ENCODE measurements at places on chromosomes 16 and 17. TPM values are rescaled to one million over a fixed set of nuclear protein-coding genes. Genes with fewer than 3 reads are reported as not detected.

- no peaks in the 10 kb centered on the region for H3K27me3 ChIP-seq
- H3K4me1 ChIP-seq = no peaks in the 10 kb centered on the region
- H3K36me3 ChIP-seq = no peaks in the 10 kb centered on the region
- H3K4me3 ChIP-seq = no peak overlapping the region
These were observed 7.2 kb downstream of the SPAG7 start for GRCh38 chr17:4960279-4960922.

DNA sequence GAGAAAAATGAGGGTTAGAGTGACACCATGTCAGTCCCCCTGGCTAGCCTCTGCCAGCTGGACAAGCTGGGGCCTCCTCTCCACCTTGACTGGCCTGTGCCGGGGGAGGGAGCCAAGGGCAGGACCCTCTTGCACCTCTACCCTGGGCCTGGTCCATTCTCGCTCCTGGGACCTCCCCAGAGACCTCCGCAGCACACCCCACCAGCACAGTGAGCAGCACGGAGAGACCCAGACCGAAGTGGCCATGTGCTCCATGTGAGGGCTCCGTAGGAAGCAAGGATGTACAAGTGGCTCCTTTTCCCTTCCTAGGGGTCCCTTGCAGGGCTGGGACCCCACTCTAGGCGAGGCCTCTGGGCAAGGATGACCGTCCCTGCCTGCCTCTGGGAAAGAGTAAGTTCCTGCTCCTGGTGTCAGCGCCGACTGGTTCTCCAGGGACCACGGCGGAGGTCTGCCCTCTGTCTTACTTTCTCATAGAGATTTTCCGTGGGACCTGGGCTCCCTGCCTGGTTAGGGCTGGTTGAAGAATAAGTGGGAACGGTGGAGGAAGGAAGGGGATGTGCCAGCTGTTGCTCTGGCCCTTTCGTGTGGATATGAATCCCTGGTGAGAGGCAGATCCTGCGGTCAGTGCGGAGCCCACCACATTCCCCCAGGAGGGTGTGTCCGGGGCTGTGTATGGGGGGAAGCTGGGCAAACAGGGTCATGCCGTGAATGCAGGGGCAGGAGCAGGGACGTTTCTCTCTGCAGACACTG lies 124.2 kb downstream of the METRNL start:
- peak; percentile 73 for DNase-seq
- H3K36me3 ChIP-seq = no peaks in the 10 kb centered on the region
- H3K4me1 ChIP-seq = no peaks in the 10 kb centered on the region
- H3K4me3 ChIP-seq = no peak overlapping the region

The KCNG4 gene
- total RNA-seq = not detected

DNA sequence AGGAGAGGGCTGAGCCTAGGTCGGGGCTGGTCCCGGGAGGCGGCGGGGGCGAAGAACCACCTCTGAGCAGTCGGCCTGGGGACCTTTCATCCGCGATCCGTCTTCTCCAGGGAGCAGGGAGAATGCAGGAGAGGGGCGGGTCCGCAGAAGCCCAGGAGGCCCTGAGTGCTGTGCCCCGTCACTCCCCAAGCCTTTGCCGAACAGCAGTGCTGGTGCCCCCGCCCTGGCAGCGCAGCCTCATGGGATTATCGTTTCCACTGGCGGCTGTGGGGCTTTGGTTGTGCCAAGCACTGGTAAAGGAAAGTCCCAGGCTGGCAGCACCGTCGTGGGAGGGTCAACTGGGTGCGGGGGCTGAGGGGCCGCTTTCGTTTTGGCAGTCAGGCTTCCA lies 631 bp downstream of the TBL3 start:
- H3K27ac ChIP-seq = no peak overlapping the region
- no peaks in the 10 kb centered on the region for H3K4me1 ChIP-seq
- no peaks in the 10 kb centered on the region for H3K27me3 ChIP-seq

GRCh38 chr17:50187751-50188530 lies 13.5 kb downstream of the COL1A1 start:
- no peaks in the 10 kb centered on the region for H3K27me3 ChIP-seq
- no peak overlapping the region for H3K4me3 ChIP-seq
- H3K4me1 ChIP-seq = no peaks in the 10 kb centered on the region

DNA sequence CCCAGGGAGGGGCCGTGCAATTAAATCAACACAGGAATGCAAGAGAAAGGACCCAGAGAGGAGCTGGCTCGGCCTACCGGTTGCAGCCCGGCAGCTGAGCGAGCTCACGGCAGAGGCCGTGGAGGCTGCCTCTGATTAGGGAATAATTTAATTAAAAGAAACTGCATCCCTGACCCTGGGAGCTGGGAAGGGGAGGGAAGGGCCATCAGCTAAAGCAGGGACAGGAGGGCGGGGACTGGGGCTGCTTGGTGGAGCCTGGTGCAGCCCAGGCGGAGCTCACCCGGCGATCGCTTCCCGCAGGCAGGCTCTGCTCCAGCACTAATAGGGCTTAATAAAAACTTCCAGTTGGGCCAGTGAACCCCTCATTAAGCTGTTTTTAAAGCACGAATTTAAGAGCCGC lies 43.4 kb downstream of the LMF1 start:
- no peaks in the 10 kb centered on the region for H3K27me3 ChIP-seq
- no peak for DNase-seq
- H3K36me3 ChIP-seq = no peaks in the 10 kb centered on the region

DNA sequence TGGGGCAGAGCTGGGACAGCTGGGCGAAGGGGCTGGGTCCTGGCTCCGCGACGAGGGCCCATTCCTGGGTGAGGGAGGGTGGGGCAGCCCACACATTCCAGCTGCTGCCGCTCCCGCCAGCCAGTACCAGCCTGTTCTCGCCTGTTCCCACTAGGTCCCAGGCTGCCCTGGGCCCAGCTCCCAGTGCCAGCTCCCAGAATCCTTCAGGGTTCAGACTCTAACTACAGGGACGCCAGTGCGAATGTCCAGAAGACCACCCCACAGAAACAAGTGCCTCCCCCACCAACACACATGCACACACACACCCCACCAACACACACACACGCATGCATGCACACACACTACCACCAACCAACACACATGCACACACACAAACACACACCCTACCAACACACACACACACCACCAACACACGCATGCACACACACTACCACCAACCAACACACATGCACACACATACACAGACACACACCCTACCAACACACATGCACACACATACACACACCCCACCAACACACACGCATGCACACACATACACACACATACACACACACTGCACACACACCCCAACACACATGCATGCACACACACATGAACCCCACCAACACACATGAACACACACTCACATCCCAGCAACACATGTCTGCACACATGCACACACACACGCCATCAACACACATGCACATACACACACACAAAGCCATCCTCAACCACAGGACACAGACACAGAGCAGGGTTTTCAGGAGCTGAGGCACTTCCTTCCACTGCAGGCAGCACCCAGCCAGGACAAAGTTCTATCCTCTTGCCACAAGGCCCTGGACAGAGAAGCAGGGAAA lies 27.5 kb upstream of the KRT17 start:
- no peaks in the 10 kb centered on the region for H3K27me3 ChIP-seq
- DNase-seq = no peak
- H3K27ac ChIP-seq = no peak overlapping the region
- no peak overlapping the region for H3K4me3 ChIP-seq
- no peaks in the 10 kb centered on the region for H3K4me1 ChIP-seq

GRCh38 chr17:29710891-29711418 lies 88.2 kb upstream of the CORO6 start:
- no peak overlapping the region for H3K4me3 ChIP-seq
- no peaks in the 10 kb centered on the region for H3K27me3 ChIP-seq
- DNase-seq = no peak
- H3K36me3 ChIP-seq = no peaks in the 10 kb centered on the region

DNA sequence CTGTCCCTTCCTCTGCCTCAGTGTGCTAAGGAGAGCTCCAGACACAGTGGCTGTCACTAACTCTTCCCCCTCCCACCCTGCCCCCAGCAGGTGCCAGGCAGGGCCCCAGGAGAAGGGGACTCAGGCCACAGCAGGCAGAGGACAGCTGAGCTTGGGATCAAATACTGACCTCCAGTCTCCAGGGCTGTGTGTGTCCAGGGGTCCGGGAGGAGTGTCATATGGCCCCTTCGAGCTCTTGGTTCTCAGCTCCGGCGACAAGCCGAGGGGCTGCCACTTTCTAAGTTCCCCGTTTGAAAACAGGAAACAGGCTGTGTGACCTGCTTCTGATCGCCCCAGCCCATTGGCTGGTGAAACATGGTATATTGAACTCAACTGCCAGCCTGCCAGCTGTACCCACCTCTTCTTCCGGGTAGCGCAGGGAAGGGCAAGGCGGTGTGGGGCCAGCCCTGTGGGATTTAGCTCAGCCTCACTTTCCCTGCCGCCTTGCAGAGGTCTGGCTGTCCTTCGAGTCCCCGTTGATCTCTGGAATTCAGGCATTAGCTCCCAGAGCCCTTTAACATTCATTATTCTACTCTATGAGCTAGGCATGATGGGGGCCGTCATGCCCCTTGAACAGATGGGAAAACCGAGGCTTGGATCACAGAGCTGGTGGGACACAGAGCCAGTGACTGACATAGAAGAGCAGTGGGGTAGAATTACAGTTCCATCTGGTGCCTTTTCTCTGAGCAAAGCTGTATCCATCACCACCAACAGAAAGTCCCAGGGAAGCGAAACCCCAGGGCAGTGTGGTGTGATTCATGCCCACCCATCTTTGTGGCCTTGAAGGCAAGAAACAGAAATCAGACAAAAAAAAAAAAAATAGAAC lies at the start of gene SNX20:
TSS of gene SNX20 (minus strand) at position 292 of the 865 bp plus-strand sequence. CDS start 3,786 bp downstream, outside the sequence.
- no peaks in the 10 kb centered on the region for H3K36me3 ChIP-seq
- H3K27ac ChIP-seq = no peak within 1 kb of the TSS
- H3K4me1 ChIP-seq = no peaks in the 10 kb centered on the region
- no peak within 1 kb of the TSS for H3K4me3 ChIP-seq

DNA sequence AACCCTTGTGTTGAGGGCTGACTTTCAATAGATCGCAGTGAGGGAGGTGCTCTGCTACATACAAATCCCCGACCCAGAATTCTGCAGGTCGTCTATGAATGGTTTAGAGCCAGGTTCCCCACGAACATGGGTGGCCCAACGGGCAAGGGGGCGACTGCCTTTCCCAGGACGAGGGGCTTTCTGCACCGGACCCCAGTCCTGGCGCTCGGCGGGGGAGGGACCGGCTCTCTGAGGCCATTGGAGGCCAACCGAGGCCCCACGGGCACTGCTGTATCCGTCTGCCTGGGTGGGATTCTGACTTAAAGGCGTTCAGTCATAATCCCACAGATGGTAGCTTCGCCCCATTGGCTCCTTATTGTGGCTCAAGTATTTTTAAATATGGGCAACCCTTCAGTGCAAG lies 21.2 kb downstream of the SEC14L1 start:
- no peaks in the 10 kb centered on the region for H3K36me3 ChIP-seq
- H3K27me3 ChIP-seq = no peaks in the 10 kb centered on the region
- no peak overlapping the region for H3K4me3 ChIP-seq
- no peaks in the 10 kb centered on the region for H3K4me1 ChIP-seq

GRCh38 chr16:27254262-27254811 lies 14.2 kb downstream of the NSMCE1 start:
- peaks cover 2% of the 10 kb centered on the region for H3K36me3 ChIP-seq
- no peaks in the 10 kb centered on the region for H3K27me3 ChIP-seq
- no peak for DNase-seq
- H3K27ac ChIP-seq = no peak overlapping the region
- no peaks in the 10 kb centered on the region for H3K4me1 ChIP-seq

The ZFP90 gene
- total RNA-seq = 17.1 TPM

GRCh38 chr16:70523743-70524398 lies at the start of gene SF3B3:
Gene SF3B3 (plus strand): TSS chr16:70523816. CDS start chr16:70526657, 2,841 bp downstream.
- peak within 1 kb of the TSS; percentile 85 for H3K4me3 ChIP-seq
- no peaks in the 10 kb centered on the region for H3K27me3 ChIP-seq
- DNase-seq = peak; percentile 77
- peak within 1 kb of the TSS; percentile 77 for H3K27ac ChIP-seq
- no peaks in the 10 kb centered on the region for H3K36me3 ChIP-seq

GRCh38 chr17:49646391-49647255 lies 31.3 kb downstream of the SPOP start:
- H3K4me3 ChIP-seq = peak overlapping the region; percentile 26
- H3K27ac ChIP-seq = peak overlapping the region; percentile 94
- no peaks in the 10 kb centered on the region for H3K27me3 ChIP-seq
- no peaks in the 10 kb centered on the region for H3K4me1 ChIP-seq
- no peaks in the 10 kb centered on the region for H3K36me3 ChIP-seq
- no peak for DNase-seq

The ANKS4B gene
- not detected for total RNA-seq

All from aorta (tissue), 5 donors.